Gastrocnemius medialis (tissue), 4 donors: ENCODE measurements at places on chromosomes 13 and 19. TPM values are rescaled to one million over a fixed set of nuclear protein-coding genes. Genes with fewer than 3 reads are reported as not detected.

GRCh38 chr13:101916775-101917474, 464.4 kb downstream of the ITGBL1 start:
- peaks cover 4% of the 10 kb centered on the region for H3K4me1 ChIP-seq
- H3K36me3 ChIP-seq, result no peaks in the 10 kb centered on the region
- H3K27ac ChIP-seq, result no peak overlapping the region
- H3K27me3 ChIP-seq, result peaks cover 54% of the 10 kb centered on the region
- H3K4me3 ChIP-seq, result peak overlapping the region; percentile 11

IGFL2 gene
- not detected for total RNA-seq

- DNase-seq, result peak; percentile 15
- H3K4me3 ChIP-seq, result no peak overlapping the region
- H3K27me3 ChIP-seq, result no peaks in the 10 kb centered on the region
- no peaks in the 10 kb centered on the region for H3K36me3 ChIP-seq
These were observed 75.6 kb upstream of the KL start for GRCh38 chr13:32940601-32941000.

- H3K4me1 ChIP-seq, result peaks cover 37% of the 10 kb centered on the region
- no peaks in the 10 kb centered on the region for H3K27me3 ChIP-seq
- H3K27ac ChIP-seq, result peak overlapping the region; percentile 98
- H3K36me3 ChIP-seq, result no peaks in the 10 kb centered on the region
- no peak overlapping the region for H3K4me3 ChIP-seq
These were observed 32.8 kb upstream of the NANOS3 start for GRCh38 chr19:13844130-13844631.

PPFIA3 gene
- 2.2 TPM for total RNA-seq

PTGIR gene
- 0.87 TPM for total RNA-seq
